ENCODE measurements at places on chromosomes 4 and X. TPM values are rescaled to one million over a fixed set of nuclear protein-coding genes. Genes with fewer than 3 reads are reported as not detected.

DNA sequence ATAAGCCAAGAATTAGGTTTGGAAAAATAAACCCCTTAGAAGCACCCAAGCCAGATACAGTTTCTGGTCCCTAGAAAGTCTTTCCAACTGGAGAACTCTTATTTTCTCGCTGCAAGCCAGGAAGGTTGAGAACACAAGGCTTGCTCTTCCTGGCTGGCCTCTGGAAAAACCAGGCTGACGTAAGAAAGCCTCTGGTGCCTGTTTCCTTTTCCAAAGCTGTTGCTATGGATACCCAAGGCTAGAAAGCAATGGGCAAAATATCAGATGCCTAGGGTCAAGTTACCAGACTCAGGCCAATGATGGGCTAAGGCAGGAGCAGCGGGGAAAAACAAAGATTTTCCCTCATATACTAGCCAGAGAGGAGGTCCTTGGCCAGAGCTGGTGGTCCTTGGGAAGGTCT lies 281.6 kb downstream of the KLHL13 start:
- no peak for DNase-seq

DNA sequence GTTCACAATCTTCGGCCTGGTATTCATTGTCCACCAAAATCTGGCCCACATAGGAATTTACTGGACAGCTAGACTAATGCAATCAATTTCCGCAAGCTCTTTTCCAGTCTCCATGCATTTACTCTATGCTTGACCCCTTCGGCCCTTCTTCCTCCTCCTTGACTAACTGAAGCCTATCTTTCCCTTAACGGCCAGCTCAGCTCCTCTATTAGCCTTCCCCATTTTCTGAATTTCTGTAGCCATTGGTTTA lies 1.2 kb upstream of the PHKA2 start:
- DNase-seq, result no peak

DNA sequence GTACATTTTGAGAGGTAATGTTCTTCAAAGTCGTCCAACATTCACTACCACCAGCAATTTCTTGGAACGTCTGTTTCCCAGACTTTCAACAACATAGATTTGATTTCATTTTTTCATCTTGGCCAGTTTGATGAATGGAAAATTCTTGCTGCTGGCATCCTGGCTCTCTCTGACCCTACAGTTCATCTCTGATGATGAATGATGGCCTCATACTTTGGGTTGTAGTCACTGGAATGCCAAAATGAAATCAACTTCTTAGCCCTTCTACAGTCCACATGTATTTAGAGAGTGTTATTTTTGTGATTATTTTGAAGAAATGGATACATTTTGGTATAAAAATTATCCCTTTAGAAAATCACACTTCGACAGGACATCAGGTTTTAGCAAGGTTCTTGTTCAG lies 8.8 kb downstream of the CHST7 start:
- DNase-seq, result no peak

DNA sequence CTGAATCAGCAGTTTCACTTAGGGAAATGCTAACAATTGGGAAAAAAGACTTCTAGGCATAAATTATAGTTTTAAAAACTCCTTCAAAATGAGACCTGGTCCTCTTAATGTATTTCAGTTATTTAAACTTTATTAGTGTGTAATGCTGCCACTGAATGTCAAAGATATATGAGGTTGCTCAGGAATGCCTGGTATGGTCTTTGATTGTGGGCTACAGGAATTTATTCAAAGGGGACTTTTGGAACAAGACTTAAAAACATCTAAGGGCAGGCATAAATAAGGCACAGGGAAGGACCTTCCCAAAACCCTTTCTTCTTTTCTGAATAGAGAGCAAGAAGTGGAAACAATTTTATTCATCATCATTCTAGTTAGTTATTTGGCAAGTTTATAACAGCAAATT lies 439.1 kb downstream of the TLL1 start:
- no peak for DNase-seq

DNA sequence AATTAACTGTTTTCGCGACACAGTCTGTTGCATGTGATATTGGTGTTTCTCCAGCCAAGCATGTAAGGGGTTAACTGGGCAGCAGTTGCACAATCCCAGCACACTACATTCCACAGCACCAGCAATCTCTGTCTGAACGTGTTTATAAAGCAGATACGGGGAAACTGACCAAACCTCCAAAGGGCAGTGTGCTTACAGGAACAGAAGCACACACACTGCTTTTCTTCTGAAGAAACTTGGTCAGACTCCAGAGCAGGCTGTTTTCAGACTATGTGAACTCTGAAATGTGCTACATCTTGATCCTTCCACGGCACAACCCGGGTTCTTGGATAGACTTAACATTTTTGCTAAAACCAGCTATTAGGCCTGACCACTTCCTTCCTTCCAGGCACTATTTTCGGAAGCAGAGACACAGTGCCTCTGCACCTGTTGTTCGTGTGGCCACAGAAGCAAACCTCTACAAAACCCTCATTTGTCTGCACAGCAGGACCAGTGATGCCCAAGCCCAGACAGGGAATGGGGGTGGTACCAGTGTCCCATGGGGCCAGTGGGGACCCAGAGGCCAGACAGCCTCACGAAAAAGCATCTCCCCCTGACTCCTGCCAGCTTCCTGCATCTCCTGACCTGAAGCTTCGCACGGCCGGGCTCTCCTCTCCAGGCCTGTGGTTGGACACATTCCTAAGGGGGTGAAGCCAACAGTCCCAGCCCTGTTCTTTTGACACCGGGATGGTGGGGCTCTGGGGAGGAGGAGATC lies 90.1 kb downstream of the IRF2 start:
- DNase-seq, result no peak

DNA sequence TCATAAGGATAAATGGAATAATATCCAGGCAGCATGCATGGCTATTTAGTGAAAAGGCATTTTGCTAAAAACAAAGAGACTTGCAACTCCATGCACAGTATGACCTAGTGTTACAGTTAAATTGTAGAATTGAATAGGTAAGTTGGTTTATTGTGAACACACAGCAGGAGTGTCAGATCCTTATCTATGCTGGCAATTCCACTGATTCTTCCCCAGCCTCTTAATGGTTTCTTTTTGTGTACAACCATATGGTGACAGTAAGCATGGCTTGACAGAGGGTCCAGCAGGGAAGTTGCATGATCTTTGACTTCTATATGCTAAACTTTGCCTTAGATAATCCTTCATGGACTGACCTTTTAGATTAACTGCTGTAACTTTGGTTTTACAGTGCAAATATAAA lies 936.6 kb upstream of the EPHA5 start:
- no peak for DNase-seq

DNA sequence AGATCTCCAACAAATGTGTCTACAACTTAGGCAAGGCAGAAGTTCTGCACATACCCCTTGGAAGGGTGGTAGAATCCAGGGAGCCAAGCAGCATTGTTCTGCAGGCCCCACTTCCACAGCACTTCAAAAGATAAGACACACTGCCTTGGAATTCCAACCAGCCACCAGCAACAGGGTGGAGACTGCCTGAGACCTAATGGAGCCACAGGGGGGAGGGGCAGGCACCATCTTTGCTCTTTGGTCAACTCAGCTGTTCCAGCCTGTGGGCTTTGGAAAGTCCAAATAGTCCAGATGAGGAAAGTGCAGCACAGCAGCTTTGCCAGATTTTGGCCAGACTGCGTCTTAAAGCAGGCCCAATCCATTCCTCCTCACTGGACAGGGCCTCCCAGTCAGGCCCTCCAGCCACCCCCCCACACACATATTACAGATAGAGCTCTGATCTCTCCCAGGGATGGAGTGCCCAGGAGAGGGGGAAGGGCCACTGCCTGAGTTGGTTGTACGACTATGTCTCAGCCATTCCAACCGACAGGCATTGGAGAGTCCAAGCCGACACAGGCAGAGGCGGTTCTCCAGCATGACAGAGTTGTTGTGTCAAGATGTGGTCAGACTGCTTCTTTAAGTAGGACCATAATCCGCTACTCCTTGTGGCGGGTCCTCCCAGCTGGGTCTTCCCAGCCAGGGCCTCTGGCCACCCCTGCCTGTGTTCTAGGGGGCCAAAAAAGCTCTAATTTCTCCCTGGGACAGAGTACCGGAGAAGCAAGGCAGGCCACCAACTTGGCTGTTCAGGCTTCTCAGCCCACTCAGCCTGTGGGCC lies 42.5 kb upstream of the ANTXR2 start:
- no peak for DNase-seq

DNA sequence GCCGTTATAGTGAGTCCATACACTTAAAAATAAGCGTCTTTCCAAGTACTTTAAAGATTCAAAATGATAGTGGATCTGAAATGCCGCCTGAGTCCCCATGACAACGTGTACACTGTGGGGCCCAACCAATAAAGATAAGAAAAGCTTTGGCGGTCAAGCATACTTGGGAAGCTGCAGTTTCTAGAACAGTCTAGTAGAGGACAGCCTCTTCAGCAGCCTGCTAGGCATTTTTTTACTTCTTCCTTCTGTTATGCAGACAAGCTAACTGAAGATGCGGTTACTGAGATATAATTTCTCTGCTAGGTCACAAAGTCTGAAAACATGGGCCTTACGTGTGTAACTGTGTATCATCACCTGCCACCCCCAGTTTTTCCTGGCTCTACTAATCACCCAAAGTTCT lies 402 bp upstream of the UPRT start:
- no peak for DNase-seq

GRCh38 chrX:70592091-70592490 lies 147.5 kb downstream of the DLG3 start:
- no peak for DNase-seq

MAGEA2B gene
- total RNA-seq, result not detected

NDST3 gene
- total RNA-seq, result 0.10 TPM

OPRPN gene
- total RNA-seq, result not detected

PABPC1L2B gene
- not detected for total RNA-seq

MAGEA10 gene
- total RNA-seq, result not detected

SSX4 gene
- total RNA-seq, result not detected

CCDC110 gene
- 3.5 TPM for total RNA-seq

MAOB gene
- 41.5 TPM for total RNA-seq
